ENCODE measurements at places on chromosomes 11 and 22. TPM values are rescaled to one million over a fixed set of nuclear protein-coding genes. Genes with fewer than 3 reads are reported as not detected.

The ZP1 gene
- not detected for total RNA-seq

The TRIM6 gene
- total RNA-seq, result 0.66 TPM

The ARSA gene
- total RNA-seq, result 14.8 TPM

The UPK3A gene
- total RNA-seq, result not detected

The PTPRCAP gene
- 0.93 TPM for total RNA-seq

The PNPLA3 gene
- total RNA-seq, result 6.4 TPM

The RFPL3 gene
- not detected for total RNA-seq

The SEC14L2 gene
- 38.5 TPM for total RNA-seq

The UBQLNL gene
- 0.07 TPM for total RNA-seq

Measured in thoracic aorta endothelial cell (primary cell).